Tibial nerve (tissue), 4 donors: ENCODE measurements at places on chromosomes 13 and 19. TPM values are rescaled to one million over a fixed set of nuclear protein-coding genes. Genes with fewer than 3 reads are reported as not detected.

Gene ZNF83
- total RNA-seq = 86.2 TPM

- no peak overlapping the region for H3K27ac ChIP-seq
- H3K27me3 ChIP-seq = no peaks in the 10 kb centered on the region
- no peaks in the 10 kb centered on the region for H3K36me3 ChIP-seq
- DNase-seq = no peak
- no peaks in the 10 kb centered on the region for H3K4me1 ChIP-seq
These were observed 1824.2 kb downstream of the OLFM4 start for GRCh38 chr13:54852831-54853230.

Gene FXYD1
- total RNA-seq = 72.9 TPM

- H3K27ac ChIP-seq = no peak overlapping the region
- H3K4me1 ChIP-seq = no peaks in the 10 kb centered on the region
- no peak for DNase-seq
These were observed 1.6 kb downstream of the WDR88 start for GRCh38 chr19:33133438-33134031.

- H3K36me3 ChIP-seq = no peaks in the 10 kb centered on the region
- peak overlapping the region; percentile 54 for H3K27ac ChIP-seq
- no peaks in the 10 kb centered on the region for H3K27me3 ChIP-seq
- DNase-seq = no peak
- H3K4me3 ChIP-seq = peak overlapping the region; percentile 47
These were observed 1.6 kb downstream of the DACT3 start for GRCh38 chr19:46659151-46660007.

DNA sequence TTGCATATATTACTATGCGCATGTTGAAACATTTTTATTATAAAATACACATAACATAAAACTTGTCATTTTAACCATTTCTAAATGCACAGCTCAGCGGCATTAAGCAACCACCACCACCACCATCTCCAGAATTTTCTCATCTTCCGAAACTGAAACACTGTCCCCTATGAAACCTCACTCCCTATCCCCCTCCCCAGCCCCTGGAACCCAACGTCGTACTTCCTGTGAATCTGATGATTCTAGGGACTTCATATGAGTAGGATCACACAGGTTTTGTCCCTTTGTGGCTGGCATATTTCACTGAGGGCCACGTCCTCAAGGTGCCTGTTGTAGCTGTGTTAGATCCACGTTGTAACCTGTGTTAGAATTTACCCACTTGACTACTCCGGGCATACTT is 716 bp upstream of the MAP2K2 start:
- peak overlapping the region; percentile 86 for H3K27ac ChIP-seq
- H3K36me3 ChIP-seq = peaks cover 13% of the 10 kb centered on the region
- no peaks in the 10 kb centered on the region for H3K27me3 ChIP-seq
- peaks cover 11% of the 10 kb centered on the region for H3K4me1 ChIP-seq

- no peak for DNase-seq
- H3K27me3 ChIP-seq = no peaks in the 10 kb centered on the region
- no peak overlapping the region for H3K4me3 ChIP-seq
These were observed 16.9 kb downstream of the TMEM150B start for GRCh38 chr19:55308281-55308680.

Gene IL17D
- total RNA-seq = 1.7 TPM
